ENCODE measurements at places on chromosomes 5 and 9.

- DNase-seq, result no peak
These were observed 89.4 kb downstream of the DOCK8 start for GRCh38 chr9:304106-304505.

DNA sequence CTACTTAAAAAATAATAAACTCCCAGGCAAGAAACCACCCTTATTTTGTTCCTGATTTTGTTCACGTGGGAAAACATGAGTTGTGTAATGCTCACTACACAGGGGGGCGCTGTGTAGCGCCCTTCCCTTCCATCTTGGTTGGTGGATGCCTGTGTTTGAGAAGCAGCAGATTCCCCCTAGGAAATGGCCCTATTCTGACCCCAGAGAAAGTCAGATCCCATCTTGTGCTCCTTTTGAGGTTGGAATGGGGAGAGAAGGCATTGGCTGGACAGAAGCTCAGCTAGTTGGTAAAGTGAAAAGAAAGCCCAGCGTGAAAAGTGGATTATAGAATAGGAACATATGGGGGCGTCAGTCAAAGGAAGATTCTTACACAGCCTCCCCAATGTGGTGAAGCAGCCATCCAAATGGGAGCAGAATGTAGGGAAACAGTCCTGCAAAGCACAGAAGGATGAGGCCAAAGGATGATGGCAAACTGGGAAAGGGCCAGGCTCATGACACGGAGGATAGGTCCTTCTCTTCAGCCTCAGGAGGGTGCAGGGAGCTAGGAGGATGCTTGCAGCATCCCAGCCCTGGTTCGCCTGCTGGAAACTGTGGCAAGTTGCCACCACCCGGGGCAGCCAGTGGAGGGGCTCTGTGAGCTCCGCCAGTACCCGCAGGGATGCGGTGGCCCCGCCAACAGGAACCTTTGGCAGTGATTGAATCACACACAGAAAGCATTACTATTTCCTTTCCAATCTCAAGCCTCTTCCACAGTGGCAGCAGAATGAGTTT, 314.2 kb upstream of the DAP start:
- no peak for DNase-seq

DNA sequence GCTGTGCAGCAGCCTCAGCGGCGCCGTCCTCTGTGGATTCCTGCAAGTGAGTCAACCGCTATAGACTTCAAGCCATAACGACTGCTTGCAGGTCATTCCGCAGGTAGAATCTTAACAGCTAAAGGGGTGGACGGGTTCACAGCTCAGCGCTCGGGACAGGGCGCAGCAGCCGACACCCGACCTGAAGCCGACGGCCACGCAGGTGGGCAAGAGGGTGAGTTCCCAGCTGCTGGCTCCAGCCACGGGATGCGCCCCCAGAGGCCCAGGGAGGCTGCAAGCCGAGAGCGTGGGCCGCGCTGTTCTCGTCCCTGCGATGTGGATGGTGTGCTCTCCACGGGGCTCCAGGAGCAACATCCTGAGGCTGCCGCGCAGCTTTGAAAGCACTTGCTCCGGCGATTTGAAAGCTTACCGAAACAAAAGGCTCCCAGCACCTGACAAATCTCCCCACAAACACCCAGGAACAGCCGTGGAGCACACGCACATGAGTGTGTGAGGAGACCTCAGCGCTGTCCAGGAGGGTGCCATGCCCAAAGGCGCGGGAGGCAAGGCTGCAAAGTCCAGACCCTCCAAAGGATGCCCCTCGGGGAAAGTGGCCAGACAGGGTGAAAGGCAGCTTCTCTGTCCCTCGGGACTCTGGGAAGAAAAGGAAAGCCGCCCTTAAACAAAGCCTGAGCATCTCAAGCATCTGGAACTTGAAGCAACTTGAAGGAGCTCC, 48.7 kb downstream of the EXD3 start:
- DNase-seq, result no peak

- DNase-seq, result no peak
These were observed 9.4 kb downstream of the LCN12 start for GRCh38 chr9:136961279-136962065.

DNA sequence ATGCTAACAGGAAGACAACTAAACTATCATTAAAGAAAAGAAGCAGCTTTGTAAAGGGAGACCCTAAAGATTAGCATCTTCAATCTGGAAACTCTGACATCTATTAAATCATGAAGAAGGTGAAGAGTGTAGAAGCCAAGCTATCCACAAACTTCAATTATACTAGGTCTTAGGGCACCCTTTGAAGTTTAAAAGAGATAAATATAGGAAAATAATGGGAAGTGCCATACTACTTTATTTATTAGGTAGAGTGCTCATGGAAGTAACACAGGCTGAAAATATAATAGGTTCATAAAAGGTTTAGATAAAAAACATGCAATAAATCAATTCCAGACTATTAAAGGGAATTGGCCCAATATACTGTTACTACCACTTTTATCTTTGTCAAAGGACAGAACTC, 19.9 kb downstream of the CDH10 start:
- DNase-seq, result no peak

- no peak for DNase-seq
These were observed 69.0 kb downstream of the ADAMTS16 start for GRCh38 chr5:5209089-5209488.

- no peak for DNase-seq
These were observed 38.8 kb upstream of the GLRX start for GRCh38 chr5:95861221-95861863.

DNA sequence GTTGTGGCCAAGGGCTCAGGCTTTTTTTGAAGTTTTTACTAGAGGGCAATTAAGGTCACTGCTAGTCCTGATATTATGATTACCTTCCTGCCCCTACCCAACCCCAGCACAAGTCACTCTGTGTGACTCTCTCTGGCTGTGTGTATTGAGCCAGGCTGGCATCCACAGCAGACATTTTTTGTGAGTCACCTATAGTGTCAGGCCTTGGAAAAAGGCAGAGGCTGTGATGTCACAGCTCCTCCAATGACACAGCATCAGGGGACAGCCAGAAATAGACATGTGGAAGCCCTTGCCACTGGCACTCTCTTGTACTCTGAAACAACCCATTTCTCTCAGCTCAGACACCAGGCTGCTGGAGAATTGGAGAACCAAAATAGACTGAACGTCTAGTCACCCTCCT, 145.4 kb downstream of the NMUR2 start:
- DNase-seq, result no peak

GRCh38 chr9:6498982-6499381, 86.0 kb downstream of the UHRF2 start:
- no peak for DNase-seq

- no peak for DNase-seq
These were observed 3.8 kb downstream of the ATP6V1G1 start for GRCh38 chr9:114591291-114591787.

Data from SK-N-DZ (cell line).